ENCODE measurements at places on chromosomes 5 and 9. TPM values are rescaled to one million over a fixed set of nuclear protein-coding genes. Genes with fewer than 3 reads are reported as not detected.

Gene ADGRD2
- not detected for polyA plus RNA-seq

Gene OLFM1
- polyA plus RNA-seq = 3.5 TPM

Gene TLX3
- not detected for polyA plus RNA-seq

Gene KCNV2
- not detected for polyA plus RNA-seq

DNA sequence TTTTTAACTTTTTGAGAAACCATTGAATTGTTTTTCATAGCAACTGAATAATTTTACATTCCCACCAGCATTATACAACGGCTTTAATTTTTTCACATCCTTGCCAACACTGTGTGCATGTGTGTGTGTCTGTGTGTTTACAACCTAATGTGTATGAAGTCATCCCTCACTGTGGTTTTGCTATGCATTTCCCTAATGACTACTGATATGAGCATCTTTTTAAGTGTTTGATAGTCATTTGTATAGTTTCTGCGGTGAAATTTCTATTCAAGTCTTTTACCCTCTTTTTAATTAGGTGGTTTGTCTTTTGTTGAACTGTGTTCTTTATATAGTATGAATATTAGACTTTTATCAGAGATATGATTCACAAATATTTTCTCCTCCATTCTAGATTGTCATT lies 263.1 kb upstream of the COX7C start:
- no peak for DNase-seq

- DNase-seq = no peak
Observed at GRCh38 chr5:98397081-98397480, 376.4 kb upstream of the RGMB start.

GRCh38 chr9:130172858-130173665 lies 858 bp downstream of the NCS1 start:
- DNase-seq = peak; percentile 90

DNA sequence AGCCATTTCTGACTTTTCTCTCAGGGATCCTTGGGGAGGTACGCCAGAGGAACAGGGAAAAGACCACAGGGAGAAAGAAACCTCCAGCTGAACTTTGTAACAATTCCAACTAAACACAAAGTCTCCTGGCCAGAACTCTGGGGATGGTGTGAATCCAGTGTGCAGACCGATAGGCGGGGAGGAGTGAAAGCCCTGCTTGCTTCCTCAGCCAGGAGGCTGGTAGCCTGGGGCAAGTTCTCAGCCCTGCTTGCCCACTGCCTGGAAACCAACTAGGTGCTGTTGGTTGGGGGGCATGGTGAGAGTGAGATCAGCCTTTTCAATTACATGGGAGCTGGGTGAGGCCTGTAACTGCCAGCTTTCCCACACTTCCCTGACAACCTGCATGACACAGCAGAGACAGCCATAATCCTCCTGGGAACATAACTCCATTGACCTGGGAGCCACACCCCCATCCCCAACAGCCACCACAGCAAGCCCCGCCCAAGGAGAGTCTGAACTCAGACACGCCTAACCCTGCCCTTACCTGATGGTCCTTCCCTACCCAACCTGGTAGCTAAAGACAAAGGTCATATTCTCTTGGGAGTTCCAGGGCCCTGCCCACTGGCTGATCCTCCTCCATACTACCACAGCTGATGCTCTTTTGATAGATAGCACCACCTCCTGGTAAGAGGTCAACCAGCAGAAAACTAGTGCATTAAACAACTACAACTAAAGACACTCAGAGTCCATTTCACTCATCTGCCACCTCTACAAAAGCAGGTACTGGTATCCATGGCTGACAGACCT lies 100.1 kb upstream of the TNFAIP8 start:
- DNase-seq = no peak

GRCh38 chr5:131277447-131277846 lies 13.6 kb downstream of the CDC42SE2 start:
- DNase-seq = no peak

- DNase-seq = no peak
Observed at GRCh38 chr9:6926436-6926835, 168.7 kb downstream of the KDM4C start.

DNA sequence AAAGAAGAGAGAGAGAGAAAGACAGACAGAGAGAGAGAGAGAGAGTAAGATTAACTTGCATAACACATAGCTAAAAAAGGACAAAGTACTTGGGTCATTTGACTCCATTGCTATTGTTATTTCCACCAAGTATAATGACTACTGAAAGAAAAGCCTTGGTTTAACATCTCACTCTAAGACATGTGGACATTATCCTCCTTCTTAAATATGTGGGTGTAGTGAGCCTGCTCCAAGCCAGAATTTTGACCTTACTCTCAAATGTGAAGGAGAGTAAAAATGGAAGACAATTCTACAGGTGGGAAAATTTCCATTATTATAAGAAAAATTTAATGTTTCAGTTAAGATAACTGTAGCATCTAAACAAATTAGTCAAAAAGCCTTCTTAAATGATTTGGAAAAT lies 8.5 kb upstream of the MARCOL start:
- no peak for DNase-seq

- no peak for DNase-seq
Observed at GRCh38 chr5:318341-318897, 3.1 kb upstream of the AHRR start.

GRCh38 chr5:172952034-172952511 lies 7.2 kb upstream of the RPL26L1 start:
- DNase-seq = no peak

GRCh38 chr5:133907075-133907474 lies 61.4 kb downstream of the C5orf15 start:
- no peak for DNase-seq

- no peak for DNase-seq
Observed at GRCh38 chr5:146399481-146399880, 47.7 kb upstream of the TCERG1 start.

- no peak for DNase-seq
Observed at GRCh38 chr5:113255105-113255504, 179.7 kb downstream of the TSSK1B start.

- DNase-seq = no peak
Observed at GRCh38 chr5:142433526-142434321, 108.9 kb upstream of the SPRY4 start.

All from aorta (tissue), 5 donors.